Mammary epithelial cell (primary cell): ENCODE measurements at places on chromosomes 1 and 21. TPM values are rescaled to one million over a fixed set of nuclear protein-coding genes. Genes with fewer than 3 reads are reported as not detected.

DNA sequence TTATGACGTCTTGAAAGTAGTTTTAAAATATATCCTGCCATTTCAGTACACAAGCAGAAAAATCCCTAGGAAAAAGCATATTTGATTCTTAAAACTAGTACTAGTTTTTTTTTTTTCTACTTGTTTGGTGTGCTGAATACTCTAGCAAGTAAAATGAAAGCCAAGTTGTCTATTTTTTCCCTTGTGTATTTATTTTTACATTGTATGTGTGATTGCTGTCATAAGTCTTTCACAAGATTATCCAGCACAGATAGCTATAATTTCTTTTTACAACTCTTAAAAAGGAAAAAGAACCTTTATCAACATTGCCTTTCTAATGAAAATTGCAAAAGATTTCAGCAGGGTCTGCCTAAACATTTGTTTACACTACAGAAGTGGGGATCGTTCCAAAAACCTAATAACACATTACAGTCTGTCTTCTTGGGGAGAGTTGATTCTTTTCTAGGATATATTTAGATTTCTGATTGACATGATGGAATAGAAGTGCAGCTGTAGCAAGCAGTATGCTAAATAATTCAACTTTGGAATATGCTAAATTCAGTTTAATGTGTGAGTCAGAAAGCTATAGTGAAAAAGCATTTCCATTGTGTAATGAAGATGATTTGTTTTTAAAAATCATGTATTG lies 2.5 kb downstream of the DR1 start:
- no peak for DNase-seq

- DNase-seq, result no peak
These were observed 33.9 kb upstream of the TSNAX start for GRCh38 chr1:231494439-231495110.

GRCh38 chr21:31205412-31205811 lies 138.6 kb downstream of the TIAM1 start:
- DNase-seq, result no peak

GRCh38 chr1:215526147-215526845 lies 40.8 kb upstream of the KCTD3 start:
- peak; percentile 28 for DNase-seq

The TMIGD3 gene
- total RNA-seq, result not detected

The SPOCD1 gene
- 13.5 and 14.3 TPM in 2 replicates for total RNA-seq

The MROH7 gene
- total RNA-seq, result not detected

The FMOD gene
- total RNA-seq, result 1.5 TPM

The ICOSLG gene
- total RNA-seq, result 3.6 and 5.4 TPM in 2 replicates
